Breast epithelium (tissue), 4 donors: ENCODE measurements at places on chromosomes 11 and 22. TPM values are rescaled to one million over a fixed set of nuclear protein-coding genes. Genes with fewer than 3 reads are reported as not detected.

- no peak for DNase-seq
These were observed 4.3 kb upstream of the TMEM132A start for GRCh38 chr11:60919956-60920355.

DNA sequence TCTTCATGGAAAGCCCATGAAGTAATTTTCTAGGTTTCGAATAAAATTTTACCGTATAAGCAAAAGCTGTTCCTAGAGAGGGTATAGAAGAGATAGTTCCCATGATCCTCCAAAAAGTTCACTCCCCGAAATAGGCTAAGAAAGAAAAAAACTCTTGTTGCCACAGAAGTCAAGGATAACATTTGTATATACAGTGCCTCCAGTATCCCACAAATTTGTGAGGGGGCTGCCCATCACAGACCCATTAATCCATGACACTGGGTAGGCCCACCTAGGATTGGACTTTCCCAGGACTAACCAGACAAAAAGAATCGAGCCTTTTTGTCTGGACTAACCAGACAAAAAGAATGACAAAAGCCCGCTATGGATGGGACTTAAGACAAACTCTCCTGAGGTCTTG, 233.0 kb downstream of the DDX10 start:
- no peak for DNase-seq

DNA sequence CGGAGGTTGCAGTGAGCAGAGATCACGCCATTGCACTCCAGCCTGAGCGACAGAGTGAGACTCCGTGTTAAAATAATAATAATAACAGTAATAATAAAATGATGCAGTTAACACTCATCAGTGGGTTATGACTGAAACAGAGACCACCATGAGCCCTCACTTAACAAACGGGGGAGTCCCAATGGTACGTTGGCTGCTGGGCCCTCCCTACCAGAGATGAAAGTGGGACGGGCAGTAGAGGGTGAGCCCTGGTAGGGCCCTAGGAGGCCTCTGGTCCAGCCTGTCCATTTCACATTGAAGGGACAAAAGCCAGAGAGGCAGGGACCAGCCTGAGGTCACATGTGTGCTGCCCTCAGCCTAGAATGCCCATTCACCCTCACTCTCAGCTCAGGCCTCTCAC, 13.7 kb upstream of the KIAA0930 start:
- no peak for DNase-seq

DNA sequence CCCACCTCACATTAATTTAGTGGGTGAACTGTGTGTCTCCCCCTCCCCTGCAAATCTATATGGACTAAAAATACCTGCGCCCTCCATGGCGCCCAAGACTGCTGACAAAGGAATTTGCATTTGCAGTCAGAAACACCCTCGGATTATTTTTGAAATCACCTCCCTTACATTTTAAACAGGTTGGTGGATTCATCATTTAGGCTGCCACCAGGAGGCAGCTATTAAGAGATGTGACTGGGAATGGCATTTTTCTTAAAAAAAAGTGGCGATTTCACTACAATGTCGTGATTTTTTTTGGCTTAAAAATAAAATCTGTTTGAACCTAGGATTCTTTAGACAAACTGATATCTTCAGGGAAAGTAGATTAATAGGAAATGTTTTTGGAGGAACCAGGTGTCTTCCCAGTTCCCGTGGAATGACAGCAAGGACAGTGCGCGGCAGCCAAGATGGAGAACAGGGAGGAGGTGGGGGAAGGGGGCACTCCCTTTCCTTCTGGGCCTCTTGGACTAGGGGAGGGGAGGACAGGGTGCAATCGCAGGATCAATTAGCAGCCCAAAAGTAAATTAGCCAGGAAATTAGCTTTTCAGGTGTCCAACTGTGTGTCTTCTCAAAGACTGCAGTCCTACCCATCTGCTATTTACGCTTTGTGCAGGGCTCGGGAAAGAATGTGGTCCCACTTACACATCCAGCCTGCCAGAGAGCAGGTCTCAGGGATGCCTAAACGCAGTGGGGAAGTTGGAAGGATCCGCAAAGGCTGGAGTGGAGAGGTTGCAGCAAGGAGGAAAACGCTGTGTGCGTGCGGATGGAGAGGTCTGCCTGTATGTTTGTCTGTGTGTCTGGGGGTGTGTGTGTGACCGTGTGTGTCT, 496.4 kb downstream of the NTM start:
- DNase-seq, result no peak

DNA sequence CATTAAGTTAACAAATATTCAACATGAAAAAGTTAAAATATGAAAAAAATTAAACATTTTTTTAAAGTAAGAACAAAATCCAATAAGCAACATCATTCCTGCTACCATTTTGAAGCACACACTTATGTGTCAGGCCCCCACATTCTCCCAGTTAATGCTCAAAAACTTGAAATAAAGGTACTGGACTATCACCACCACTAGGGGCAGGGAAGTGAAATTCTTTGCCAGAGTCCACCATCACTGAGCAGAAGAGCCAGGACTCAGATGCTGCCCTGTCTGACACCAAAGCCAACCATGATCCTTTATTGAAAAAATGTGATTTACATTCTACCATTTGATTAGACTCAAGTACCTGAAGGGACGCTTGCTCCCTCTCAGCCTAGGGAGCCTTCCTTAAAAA, 39.1 kb downstream of the PITPNB start:
- no peak for DNase-seq

TTC9C gene
- 25.8 TPM for total RNA-seq

PRRG4 gene
- total RNA-seq, result 2.2 TPM

CEND1 gene
- total RNA-seq, result not detected

P2RY6 gene
- 3.4 TPM for total RNA-seq

DNA sequence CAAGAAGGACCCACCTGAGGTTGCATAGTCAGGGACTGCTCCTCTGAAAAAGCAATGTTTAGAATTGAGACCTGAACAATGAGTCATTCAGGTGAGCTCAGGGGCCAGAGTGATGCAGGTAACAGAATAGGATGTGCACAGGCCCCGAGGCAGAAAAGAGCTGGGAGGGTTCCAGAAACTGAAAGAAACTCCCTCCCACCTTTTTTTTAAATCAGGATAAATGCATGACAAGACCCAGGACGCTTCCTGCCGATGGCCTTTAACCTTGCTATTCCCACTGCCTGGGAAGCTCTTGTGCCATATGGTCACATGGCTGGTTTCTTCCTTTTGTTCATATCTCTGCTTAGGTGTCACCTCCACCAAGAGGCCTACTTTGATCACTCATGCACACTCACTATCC, 214.2 kb upstream of the ZBED5 start:
- no peak for DNase-seq

DNA sequence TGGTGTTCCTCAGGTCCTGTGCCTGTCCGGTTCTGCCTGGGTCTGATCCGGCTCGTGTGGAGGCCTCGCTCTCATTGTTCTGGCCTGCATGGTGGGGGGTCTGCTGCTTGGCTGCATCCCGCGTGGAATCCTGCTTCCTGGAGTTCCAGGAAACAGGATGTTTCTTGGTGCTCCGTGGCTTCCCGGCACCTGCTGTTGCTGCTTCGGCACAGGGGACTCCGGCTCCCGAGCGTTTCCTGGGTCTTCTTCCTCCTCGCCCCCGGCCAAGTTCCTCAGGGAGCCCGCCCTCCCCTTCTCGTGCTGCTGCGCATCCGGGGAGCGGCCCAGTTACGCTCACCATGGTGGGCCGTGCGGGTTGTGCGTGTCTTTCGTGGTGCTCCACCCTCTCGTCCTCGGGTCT, 29.9 kb downstream of the GLB1L2 start:
- no peak for DNase-seq

DNA sequence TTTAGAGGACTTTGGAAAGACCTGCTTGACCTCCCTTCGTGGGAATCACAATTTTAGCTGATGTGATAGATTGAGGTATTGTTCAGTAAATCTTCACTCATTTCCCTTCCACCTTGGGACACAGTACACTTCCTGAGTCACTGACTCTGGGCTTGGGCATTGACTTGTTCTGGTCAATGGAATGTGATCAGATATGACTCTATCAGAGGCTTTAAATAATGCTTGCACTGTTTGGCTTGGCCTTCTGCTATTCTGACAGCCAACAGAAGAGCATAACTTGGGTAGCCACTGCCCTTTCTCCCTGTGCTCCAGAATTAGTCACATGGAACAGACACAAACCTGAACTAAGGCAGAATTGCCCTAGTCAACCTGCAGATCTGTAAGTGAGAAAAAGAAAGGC, 12.5 kb downstream of the PRR5L start:
- DNase-seq, result no peak

GRCh38 chr11:134662629-134663360, 250.8 kb upstream of the B3GAT1 start:
- DNase-seq, result peak; percentile 8

CRYBB3 gene
- total RNA-seq, result not detected

HORMAD2 gene
- not detected for total RNA-seq

- DNase-seq, result no peak
These were observed 190.7 kb downstream of the UVRAG start for GRCh38 chr11:76005756-76006155.

GRCh38 chr11:75285776-75286360, 45.3 kb downstream of the TPBGL start:
- DNase-seq, result no peak
